ENCODE measurements at places on chromosomes 2 and 18.

DNA sequence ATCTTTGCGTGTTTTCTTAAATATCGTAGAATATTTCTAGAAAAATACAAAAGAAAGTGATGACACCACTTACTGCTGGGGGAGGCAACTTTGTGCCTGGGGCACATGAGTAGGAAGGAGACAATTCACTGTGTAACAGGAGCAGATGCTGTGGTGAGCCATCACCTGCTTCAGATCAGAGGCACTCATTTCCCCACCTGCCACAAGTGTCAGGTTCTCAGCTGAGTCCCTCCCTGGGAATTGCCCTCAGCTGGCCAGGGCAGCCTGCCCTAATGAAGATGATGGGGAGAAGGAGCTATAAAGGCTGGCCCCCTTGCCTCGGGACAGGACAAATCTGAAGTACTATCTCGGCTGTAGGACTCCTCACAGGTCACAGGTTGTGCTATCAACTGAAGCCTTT lies 322.8 kb downstream of the STK39 start:
- DNase-seq: peak; percentile 32

DNA sequence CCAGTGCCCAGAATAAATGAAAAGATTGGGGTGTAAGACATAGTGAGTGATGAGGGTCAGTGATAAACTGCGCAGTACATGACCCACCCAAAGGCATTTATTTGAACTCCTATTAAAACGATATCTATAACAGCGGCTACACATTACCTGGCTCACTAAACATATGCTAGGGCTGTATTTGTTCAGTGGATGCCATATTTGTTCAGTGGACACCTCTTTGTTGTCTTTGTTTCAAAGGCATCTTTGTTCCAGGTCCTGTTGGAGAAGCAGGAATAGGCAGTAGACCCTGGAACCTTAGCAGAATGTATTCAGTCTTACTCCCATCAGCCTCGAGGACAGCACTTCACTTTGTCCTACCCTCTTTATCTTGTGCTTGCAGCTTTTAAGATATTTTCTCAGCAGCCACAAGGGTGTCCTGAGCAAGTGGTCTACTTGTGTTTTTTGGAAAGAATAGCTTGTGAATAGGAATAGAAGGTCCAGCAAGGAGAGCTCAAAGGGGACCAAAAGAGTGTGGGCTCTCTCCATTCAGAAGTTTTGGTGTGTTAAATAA lies 650.8 kb upstream of the FANCL start:
- no peak for DNase-seq

DNA sequence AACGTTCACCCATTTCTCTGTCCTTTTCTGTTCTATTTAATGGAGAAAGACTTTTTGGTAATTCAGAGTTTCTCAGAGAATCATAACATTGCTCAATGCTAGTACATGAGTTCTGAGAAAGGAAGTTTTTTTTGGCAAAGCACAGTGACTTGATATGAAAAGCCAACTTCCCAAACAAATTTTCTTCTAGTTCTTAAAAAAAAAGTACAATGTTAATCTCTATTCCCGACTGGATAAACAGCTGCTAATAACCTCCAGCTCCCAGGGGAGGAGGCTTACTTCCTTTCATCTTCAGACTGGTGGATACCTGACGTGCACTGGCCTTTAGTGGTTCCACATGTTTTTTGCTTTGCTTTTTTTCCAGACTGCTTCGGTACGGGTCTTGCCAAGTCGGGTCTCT lies 284.6 kb upstream of the CCDC68 start:
- DNase-seq: no peak

DNA sequence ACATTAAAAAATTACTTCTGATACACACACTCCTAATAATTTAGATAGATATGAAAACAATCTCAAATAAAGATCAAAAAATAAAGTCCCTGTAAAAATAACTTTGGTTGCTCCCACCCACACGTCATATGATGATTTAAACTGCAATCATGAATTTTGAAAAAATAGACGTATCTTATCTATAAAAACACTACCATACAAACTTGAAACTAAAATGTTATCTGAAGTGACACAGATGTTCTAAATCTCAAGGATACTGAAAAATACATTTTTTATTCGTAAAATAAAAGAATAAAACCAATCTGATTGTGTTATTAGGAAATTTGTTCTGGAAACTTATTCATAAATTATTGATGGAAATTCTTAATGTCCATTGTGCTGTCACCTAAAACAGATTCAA lies 8.1 kb upstream of the BOLA3 start:
- DNase-seq: no peak

- peak; percentile 82 for DNase-seq
Observed at GRCh38 chr2:199659207-199659606, 191.8 kb downstream of the FTCDNL1 start.

GRCh38 chr2:219495531-219496122 lies 3.1 kb upstream of the GMPPA start:
- DNase-seq: peak; percentile 81

- peak; percentile 41 for DNase-seq
Observed at GRCh38 chr18:77765468-77765867, 515.8 kb downstream of the GALR1 start.

DNA sequence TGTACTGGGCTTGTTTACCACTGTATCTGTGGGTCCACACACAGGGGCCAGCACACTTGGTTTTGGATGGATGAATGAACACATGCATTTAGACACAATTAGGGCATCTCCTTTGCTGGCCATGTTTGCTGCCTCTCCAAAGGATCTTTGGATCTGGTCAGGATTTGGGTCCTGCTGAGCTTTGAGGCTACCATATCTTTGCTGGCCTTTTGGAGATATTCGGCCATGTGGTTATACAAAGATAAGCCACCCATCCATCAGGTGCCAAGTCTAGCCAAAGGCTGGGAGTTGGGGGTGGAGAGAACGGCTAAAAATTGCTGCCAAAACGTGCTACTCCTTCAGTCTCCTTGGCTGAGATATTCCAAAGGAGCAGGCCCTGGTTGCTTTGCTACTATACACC lies 18.2 kb upstream of the FZD7 start:
- DNase-seq: no peak

GRCh38 chr2:128769457-128770142 lies 450.9 kb upstream of the HS6ST1 start:
- DNase-seq: no peak

DNA sequence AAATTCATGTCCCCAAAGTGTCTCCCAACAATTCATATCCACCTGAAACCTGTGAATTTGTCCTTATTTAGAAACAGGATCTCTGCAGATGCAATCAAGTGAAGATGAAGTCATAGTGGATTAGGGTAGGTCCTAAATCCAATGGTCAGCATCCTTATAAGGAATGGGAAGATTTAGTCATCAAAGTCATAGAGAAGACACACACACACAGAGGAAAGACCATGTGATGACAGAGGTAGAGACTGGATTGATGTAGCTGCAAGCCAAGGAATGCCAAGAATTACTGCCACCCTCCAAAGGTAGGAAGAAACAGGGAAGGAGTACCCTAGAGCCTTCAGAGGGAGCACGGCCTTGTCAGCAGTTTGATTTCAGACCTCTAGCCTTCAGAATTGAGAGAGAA lies 17.7 kb downstream of the ADD2 start:
- no peak for DNase-seq

GRCh38 chr2:71452565-71452964 lies 796 bp upstream of the DYSF start:
- DNase-seq: peak; percentile 79

GRCh38 chr2:172300851-172301250 lies 126.5 kb upstream of the ITGA6 start:
- DNase-seq: peak; percentile 18

DNA sequence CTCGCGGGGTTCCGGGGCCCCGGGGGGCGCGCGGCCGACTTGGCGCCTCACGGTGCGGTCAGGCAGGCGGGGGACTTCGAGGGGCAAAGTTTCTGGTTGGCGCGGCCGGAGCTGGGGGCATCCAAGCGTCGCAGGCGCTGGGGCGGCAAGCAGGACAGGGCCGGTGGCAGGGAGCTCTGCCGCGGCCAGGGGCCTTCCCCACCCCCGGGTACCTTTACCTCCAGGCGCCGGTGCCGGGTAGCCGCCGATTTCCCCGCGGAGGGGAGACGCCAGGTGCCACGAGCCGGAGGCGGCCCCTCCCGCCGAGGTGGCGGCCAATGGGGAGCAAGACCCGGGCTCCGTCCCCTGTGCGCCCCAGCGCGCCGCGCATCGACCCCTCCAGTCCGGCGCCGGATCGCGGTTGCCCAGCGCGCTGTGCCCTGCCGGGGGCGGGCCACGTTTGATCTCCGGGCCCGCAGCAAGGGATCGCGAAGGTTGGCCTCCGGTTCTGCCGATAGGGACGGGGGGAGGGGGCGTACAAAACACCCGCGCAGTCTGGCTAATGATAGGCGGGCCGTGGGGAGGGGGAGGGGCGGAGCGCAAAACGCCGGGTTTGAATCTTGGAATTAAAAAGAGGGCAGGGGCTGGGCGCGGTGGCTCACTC lies at the start of gene ST8SIA5:
Gene ST8SIA5, minus strand, starts transcription at position 495 of the 643 bp plus-strand sequence. CDS start 545 bp downstream, outside the sequence.
- DNase-seq: peak; percentile 68

DNA sequence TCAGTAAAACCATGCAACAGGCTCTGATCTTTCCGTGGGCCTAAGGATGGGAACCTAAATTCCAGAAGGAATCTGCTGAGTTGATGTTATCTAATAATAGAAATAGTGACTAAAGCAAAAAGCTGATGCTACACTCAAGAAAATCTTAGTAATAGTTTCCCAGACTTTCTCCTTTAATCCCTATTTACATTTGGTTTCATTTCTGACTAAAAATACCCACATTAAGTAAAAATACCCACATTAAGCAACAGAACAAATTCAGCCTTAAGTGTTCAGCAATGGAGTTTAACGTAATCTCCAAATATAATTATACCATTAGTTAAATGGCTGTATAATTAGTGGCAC lies 50.3 kb downstream of the CCBE1 start:
- DNase-seq: no peak

DNA sequence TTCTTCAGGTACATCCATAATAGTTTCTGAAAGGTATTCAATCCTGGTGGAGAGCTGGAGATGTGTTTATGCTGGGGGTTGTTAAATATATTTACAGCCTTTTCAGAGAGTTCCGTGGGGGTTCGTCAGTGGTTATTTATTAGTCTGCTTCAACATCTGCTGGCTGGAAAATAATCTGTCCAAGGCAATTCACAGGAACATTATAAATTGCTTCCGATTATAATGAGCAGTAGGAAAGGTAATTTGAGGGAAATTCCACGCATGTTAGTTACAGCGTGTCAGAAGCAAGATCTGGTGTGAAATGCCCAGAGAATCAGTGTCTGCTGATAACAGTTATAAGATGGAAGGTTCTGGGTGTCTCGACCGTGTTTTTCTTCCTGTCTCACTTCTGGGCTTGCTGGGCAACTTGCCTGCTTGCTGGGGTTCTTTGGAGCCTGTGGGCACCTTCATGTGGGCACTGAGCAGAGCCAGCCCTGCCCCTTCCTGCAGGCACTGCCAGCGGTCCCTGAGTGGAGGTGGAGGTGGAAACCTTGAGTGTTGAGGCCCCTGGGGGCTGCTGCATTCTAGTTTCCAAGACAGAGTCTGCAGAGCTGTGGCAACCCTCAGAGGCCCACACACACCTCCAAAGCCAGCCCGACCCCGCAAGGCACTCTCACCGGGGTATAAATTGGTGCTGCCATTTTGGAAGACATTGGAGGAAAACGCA lies 185.7 kb downstream of the FAM210A start:
- DNase-seq: no peak

GRCh38 chr18:12398625-12399024 lies 9.1 kb upstream of the PRELID3A start:
- DNase-seq: no peak

GRCh38 chr18:70431203-70431624 lies 142.4 kb downstream of the SOCS6 start:
- no peak for DNase-seq

- no peak for DNase-seq
Observed at GRCh38 chr18:32707147-32707546, 65.7 kb downstream of the KLHL14 start.

DNA sequence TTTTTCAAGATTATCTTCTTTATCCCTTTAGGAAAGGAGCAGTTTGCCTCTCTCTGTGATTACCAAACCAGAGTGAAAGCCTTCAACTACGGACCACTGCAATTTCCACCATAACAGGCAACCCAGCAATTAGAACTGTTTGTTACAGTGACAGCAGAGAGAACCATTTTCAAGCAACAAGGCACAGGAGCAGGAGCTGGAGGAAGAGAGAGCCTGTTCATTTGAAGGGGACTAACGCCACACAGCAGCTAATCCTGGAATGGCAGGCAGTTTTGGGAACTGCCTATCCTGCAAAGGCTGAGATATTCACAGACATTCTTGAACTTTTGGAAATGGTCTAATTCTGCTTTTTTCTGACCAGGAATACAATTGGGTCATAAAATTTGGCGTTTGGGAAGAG lies 1541.9 kb upstream of the PIK3C3 start:
- DNase-seq: peak; percentile 60

DNA sequence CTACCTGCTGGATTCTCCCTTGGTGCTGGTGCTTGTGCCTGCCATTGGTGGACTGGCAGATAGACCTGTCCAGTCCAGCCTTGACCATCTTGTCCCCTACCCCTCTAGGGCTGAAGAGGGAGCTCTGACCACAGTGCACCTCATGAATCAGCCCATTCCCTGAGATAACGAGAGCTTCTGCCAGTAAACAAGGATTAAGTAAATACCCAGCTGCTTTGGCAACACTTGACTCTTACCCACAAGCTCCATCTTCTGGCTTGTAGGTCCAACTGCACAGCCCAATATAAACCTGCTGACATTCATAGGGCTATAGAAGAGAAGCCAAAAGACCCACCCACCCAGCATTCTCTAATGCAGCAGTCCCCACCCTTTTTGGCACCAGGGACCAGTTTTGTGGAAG lies 186.4 kb downstream of the PIK3C3 start:
- peak; percentile 12 for DNase-seq

DNA sequence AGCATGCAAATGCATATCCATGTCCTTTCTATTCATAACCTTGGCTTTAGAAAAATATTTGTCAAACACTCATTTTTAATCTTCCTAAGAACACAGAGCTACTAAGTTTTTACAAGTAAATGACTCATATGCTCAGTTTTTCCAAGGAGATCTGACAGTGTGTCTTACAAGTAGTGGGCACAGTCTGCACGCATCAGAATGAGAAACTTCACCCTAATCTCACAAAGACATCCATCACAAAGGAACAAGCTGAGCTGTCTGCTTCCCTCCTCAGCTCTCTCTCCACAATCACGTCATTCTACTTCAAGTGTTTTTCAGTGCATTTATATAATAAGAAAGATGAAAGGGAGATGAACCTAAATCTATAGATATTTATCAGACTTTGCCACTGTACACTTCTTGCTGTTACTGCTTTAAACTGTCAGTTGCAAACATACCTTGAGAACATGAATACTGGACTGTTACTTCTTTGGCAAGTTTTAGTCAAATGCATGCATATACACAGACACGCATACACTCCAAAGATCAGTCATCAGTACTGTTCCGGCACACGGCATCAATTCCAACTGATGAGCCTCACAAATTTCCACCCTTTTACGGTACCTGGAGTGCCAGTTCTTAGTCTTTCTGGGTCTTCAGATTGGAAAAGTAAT lies 75.7 kb downstream of the RBMS1 start:
- DNase-seq: no peak

GRCh38 chr2:67663776-67664175 lies 266.6 kb downstream of the ETAA1 start:
- no peak for DNase-seq
